ENCODE measurements at places on chromosomes 16 and 17.

DNA sequence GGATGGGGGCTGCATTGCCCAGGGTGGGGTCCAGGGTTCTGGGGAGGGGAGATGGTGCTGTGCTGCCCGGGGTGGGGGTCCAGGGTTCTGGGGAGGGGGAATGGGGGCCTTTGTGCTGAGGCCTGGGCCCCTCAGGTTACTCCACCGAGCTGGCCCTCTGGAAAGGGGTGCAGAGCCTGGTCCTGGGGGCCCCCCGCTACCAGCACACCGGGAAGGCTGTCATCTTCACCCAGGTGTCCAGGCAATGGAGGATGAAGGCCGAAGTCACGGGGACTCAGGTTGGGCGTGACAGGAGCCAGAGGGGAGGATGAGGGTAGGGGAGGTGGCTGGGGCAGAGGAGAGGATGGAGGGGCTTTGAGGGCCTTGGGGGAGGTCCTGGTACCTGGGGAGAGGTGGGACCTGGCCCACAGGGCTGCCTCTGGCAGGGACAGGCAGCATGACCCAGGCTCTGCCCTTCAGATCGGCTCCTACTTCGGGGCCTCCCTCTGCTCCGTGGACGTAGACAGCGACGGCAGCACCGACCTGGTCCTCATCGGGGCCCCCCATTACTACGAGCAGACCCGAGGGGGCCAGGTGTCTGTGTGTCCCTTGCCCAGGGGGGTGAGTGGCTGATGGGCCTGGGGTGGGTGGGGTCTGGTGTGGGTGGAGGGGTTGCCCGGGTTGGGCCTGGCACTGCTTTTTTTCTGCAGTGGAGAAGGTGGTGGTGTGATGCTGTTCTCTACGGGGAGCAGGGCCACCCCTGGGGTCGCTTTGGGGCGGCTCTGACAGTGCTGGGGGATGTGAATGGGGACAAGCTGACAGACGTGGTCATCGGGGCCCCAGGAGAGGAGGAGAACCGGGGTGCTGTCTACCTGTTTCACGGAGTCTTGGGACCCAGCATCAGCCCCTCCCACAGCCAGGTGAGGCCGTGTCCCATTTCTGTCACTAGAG lies 7.8 kb downstream of the ITGAX start:
- DNase-seq = no peak

DNA sequence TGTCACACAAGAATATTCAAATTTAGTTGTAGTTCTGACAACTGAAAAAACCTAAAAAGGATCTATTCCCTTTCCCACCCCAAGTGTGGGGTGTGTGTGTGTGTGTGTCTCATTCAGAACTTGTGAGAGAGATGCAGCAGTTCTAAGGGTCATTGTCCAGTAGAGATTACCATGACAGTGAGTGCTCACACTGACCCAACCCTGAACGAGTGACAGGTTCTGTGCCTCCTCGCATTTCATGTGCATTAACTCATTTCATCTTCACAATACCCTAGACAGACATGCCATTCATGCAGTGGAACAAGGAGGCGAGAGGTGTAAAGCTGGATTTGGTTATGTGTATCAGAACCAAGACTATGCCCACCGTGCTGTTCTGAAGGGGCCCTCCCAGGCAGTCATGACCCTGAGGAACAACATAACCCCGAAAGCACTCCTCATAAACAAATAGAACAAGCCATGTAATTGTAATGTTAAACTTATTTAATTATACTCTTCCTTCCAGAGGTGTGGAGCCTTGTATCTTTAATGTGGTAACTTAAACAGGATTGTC lies 102.1 kb downstream of the CLEC16A start:
- DNase-seq = no peak

DNA sequence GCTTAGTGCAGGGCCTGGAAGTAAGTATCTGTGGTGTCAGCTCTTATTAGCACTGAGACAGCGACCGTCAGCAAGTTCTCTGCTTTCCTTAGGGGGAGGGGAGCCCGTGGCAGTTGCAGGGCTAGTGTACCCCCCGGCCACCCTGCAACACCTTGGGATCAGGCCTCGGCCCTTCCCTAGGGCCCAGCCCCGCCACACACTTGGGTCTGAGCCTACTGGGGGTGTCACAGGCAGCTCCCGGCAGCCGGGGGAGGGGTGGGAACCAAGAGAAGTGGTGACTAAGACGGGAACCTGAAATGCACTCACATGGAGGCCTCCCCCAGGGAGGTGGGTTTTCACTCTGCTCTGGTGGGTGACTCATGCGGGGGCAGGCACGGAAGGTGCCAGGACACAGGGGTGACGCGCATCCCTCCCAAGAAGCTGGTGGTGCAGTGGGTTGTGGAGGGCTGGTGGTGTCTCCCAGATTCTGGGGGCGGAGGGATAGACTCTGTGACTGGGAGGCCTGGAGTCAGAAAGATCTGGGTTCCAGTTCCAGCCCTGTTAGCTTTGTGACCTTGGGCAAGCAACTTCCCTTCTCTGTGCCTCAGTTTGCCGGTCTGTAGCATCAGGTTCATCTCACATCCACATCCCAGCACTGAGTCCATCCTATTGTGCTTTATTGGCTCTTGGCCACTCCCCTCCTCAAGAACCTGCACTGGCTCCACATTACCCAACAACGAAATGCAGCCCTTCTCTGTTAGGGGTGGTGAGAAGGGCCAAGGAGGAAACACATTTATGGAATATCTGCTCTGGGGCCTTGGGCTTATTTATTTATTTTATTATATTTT lies 44.5 kb downstream of the LAT start:
- peak; percentile 97 for DNase-seq

DNA sequence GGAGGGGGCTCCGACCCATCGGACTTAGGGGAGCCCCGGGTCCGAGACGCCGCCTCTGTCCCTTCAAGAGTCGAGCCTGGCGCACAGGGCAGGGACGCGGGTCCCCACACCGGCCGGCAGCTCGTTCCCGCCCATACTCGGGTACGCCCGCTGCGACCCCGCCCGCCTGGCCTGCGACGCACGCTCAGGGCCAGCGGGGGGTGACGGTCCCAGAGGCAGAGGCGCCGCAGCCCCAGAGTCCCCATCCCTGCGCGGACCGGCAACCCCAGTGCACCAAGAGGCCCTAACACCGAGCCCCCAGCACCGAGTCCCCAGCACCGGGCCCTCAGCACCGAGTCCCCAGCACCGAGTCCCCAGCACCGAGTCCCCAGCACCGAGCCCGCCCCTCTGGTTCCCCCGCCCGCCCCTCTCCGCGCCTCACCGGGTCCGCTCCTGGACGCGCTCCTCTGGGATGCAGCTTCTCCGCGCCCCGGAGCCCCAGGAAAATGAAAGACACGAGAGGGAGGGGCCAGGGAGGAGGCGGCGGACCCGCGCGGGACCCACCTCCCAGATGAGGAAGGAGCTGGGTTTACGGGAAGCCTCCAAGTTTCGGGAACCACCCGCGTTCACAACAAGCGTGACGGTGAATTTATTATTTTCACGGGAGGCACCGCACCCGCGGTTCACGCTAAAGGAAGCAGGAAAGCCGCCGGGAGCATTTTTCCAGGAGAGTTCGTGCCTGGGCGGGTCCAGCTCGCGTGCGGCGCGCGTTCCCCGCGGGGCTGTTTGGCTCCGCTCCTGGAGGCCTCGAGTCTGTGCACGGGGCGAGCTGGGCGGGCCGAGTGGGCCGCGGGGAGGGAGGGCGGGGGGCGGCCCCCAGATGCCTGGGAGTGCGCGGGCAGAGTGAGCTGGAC lies at the start of gene SECTM1:
Gene SECTM1 (minus strand): TSS at position 488 of the 893 bp plus-strand sequence. CDS start 6,526 bp downstream, outside the sequence.
- DNase-seq = peak; percentile 45

GRCh38 chr16:11016993-11017392 lies 72.6 kb downstream of the CLEC16A start:
- peak; percentile 80 for DNase-seq

GRCh38 chr17:64683796-64684195 lies 21.7 kb upstream of the SMURF2 start:
- peak; percentile 70 for DNase-seq

GRCh38 chr17:79457889-79458288 lies 153.0 kb downstream of the RBFOX3 start:
- no peak for DNase-seq

DNA sequence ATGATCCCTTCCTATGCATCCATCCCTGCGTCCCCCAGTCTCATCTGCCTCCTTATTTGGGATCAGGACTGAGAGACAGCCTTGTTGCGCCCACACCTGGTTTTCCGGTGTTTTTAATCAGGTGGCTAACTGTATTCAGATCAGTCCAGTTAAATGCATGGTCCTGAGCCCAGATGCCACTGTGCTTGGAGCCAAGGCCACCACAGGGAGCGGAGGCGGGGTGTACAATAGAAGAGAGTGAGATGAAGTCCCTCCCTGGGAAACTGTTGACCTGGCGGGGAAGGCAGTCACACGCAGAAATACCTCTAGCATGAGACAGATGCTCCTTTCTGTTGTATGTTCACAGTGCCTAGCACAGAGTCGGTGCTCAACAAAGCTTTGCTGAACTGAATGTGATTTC lies 6.3 kb downstream of the RCVRN start:
- DNase-seq = no peak

DNA sequence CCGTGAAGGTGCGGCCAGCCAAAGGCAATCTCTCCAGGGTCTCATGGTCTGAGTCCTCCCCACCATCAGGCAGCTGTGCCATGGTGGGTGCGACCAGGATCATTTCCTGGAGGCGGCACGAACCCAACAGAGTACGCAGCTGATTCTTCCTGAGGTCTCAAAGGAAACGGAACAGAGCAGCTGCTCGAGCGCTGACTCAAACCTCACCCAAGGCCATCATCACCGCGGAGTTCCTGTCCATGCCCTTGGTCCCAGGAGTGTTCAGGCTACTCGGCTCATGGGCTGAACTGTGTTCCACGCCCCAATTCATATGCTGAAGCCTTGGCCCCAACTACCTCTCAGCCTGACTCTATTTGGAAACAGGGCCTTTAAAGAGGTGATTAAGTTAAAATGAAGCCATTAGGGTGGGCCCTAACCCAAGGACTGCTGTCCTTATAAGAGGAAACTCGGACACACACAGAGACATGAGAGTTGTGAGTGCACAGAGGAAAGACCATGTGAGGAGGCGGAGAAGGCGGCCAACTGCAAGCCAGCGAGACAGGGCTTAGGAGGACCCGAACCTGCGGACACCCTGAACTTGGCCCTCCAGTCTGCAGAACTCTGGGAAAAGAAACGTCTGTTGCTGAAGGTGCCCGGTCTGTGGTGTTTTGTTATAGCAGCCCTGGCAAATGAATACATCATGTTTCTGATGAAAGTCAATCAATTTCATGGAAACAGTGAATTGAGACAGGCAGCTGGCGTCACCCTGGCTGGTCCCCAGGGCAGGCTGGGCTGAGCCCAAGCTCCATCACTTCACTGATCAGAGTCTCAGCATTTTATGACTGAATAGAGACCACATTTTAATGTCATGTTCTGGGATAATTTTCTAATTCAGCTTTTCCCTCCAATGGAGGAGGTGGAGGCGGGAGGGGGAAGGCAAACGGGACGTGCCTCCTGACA lies 13.7 kb downstream of the MXRA7 start:
- no peak for DNase-seq

DNA sequence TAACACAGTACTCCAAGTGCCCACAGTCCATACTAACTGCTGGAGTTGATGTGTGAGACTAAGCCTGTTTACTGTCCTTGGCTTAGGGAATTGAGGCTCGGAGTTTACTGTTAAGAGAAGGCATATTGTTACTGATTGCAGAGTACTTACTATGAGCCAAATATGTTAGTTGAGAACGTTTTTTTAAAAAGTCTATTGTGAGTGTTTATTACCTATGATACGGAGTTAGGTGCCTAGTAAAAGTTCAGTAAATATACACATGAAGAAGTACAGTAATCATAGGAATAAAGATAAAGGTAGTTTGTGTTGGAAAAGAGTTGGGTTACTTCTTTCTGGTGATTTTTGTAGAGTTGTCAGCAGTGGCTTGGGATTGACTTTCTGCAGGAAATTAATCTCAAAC lies 25.4 kb downstream of the ZNRF1 start:
- DNase-seq = no peak

GRCh38 chr17:40915721-40916256 lies 21.7 kb downstream of the KRT23 start:
- peak; percentile 56 for DNase-seq

DNA sequence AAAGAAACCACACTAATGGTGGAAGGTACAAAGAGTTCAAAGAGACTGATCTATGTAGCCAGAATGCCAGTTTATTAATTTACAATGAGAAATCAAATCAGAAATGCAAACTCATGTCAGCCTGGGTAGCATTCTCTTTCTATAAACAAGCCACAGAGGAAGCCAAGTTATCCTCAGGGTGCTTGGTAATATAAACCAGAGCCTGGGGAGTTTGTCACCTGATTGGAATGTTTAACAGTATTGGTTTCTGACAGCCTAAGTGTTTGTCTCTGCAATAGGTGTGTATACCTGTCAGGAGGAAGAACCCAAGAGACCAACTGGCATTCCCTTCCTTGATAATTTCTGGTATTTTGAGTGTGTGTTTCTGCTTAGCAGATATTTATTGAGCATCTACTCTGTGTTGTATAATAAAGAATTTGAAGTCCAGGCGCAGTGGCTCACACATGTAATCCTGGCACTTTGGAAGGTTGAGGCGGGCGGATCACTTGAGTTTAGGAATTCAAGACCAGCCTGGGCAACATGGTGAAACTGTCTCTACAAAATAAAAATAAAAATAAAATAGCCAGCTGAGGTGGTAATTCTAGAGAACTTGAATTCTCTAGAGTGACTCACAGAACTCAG lies 3.1 kb upstream of the C17orf58 start:
- peak; percentile 38 for DNase-seq

DNA sequence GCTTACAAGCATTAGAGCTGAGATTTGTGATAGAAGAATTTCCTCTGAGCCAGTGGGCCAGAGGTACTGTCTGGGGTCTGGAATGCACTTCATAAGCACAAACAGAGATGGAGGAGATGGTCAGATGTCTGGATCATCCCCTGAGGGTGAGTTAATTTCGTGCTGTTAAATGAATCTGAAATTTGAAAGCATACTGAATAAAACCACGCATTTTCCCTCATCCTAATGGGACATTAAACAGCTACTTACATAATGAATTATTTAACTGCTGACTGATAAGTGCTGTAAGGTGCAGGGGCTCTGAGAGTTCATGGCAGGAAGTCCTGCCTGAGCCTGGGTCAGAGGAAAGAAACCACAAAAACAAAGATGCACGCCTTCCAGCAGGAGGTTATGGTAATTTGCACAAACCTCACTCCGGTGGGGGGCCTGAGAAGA lies 136.3 kb upstream of the XYLT1 start:
- DNase-seq = no peak

- DNase-seq = peak; percentile 63
Observed at GRCh38 chr17:6666077-6666521, 14.5 kb downstream of the C17orf100 start.

DNA sequence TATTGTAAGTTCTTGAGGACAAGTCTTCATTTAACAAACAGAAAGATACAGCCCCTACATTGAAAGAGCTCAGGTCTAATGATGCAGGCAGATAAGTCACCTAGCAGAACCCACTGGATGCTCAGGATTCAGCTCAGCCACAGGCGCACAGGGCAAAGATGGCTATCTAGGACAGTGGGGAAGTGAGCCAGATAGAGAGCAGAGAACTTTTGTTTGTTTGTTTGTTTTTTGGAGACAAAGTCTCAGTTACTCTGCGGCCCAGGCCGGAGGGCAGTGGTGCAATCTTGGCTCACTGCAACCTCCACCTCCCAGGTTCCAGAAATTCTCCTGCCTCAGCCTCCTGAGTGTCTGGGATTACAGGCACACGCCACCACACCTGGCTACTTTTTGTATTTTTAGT lies 20.4 kb downstream of the METTL2A start:
- DNase-seq = no peak

All from NCI-H226 (cell line).